Activated CD4-positive, CD25-positive, alpha-beta regulatory T cell treated with anti-CD3 and anti-CD28 coated beads, Interleukin-2, amount 50 U/mL, for 16 hours (primary cell): ENCODE measurements at places on chromosomes 16 and 17.

GRCh38 chr17:34624767-34625383 is 45.5 kb downstream of the TMEM132E start:
- no peak for DNase-seq

- no peak for DNase-seq
Measured at GRCh38 chr16:11056090-11056992, 112.0 kb downstream of the CLEC16A start.

- no peak for DNase-seq
Measured at GRCh38 chr17:80978499-80979497, 12.8 kb upstream of the CHMP6 start.

GRCh38 chr16:12907670-12908233 is 6.4 kb downstream of the SHISA9 start:
- DNase-seq: no peak

DNA sequence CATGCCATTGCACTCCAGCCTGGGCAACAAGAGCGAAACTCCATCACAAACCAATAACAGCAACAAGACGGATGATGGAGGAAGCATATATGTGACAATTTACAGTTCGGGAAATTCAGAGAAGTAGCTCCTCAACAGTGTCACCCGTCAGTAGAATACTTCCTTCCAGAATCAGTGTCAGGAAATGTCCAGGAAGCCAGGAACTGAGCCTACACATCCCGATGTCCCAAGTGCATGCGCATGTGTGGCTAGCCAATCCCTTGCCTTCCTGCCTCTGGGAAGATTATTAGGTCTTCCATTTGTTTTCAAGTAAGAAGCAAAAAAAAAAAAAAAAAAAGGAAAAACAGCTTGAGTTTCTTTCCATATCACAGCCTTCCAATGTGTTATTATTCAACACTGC is 1.4 kb upstream of the PITPNC1 start:
- no peak for DNase-seq

- DNase-seq: no peak
Measured at GRCh38 chr17:14396547-14396946, 95.7 kb downstream of the HS3ST3B1 start.

GRCh38 chr16:2749476-2749875 is 3.0 kb upstream of the SRRM2 start:
- DNase-seq: no peak

- DNase-seq: no peak
Measured at GRCh38 chr17:55760643-55761355, 9.9 kb downstream of the PCTP start.

DNA sequence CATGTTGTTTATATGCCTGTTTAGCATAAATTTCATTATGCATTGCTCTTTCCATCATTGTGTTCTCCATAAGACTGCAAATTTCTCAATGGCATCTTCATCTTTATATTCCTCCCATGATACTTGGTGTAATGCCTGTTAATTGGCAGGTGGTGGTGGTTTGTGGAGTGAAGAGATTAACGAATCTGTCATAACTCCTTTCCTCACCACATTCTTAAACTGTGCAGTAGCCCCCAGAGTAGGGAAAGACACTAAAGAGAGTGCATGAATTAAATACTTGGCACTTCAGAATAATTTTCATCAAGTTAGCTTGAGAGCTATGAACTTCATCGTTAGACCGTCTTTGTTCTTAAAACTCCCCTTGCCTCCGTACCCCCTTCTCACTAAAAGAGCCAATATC is 329.7 kb downstream of the HS3ST3B1 start:
- DNase-seq: no peak

DNA sequence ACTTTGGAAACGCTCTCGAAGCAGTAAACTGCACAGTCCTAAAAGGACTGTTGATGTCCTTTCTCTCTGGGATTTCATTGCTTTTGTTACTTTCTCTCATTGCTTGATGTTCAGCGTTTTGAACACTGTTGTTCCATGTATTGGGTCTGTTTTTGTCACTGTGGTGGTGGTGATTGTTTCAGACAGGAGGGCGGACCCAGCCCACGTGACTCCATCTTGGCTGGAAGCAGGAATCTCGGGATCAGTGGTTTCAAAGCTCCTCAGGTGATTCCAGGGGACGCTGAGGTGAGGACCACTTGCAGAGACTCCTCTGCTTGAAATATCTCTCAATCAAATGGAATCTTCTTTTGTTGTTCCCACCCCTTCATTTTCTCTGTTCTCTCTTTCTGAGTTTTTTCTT is 18.3 kb downstream of the C16orf54 start:
- DNase-seq: no peak

DNA sequence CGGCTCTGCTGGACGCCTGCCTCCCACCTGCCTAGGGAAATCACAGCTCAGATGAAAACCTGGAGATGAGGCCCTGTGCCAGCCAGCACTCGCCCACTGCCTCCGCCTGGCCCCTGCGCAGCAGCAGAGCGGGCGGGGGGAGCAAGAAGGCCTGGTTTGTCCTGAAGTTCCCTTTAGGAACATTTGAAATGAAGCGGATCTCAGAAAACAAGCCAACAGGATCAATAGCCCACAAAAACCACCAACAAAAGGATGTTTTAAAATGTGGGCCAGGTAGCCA is 48.0 kb downstream of the RBFOX3 start:
- no peak for DNase-seq

GRCh38 chr16:54282202-54282927 is 4.2 kb downstream of the IRX3 start:
- no peak for DNase-seq

- DNase-seq: no peak
Measured at GRCh38 chr16:15404792-15405191, 9.2 kb downstream of the MPV17L start.

DNA sequence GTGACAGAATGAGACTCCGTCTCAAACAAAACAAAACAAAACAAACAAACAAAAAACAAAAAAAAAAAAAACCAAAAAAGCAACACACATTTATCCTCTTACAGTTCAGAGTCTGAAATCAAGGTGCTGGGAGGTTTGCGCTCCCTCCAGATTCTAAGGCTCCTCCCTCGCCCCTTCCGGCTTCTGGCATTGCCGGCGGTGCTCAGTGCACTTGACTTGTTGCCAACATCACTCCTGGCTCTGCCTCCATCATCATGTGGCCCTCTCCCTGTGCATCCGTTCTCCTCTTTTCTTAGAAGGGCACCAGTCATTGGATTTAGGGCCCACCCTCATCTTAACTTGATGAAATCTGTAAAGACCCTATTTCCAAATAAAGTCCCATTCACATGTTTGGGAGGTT is 73.8 kb downstream of the RBFOX3 start:
- DNase-seq: no peak

- DNase-seq: no peak
Measured at GRCh38 chr17:12789481-12790248, at the start of gene ARHGAP44. Gene ARHGAP44, plus strand, starts transcription at chr17:12789498. Its CDS starts 341 bp downstream, at chr17:12789839.

DNA sequence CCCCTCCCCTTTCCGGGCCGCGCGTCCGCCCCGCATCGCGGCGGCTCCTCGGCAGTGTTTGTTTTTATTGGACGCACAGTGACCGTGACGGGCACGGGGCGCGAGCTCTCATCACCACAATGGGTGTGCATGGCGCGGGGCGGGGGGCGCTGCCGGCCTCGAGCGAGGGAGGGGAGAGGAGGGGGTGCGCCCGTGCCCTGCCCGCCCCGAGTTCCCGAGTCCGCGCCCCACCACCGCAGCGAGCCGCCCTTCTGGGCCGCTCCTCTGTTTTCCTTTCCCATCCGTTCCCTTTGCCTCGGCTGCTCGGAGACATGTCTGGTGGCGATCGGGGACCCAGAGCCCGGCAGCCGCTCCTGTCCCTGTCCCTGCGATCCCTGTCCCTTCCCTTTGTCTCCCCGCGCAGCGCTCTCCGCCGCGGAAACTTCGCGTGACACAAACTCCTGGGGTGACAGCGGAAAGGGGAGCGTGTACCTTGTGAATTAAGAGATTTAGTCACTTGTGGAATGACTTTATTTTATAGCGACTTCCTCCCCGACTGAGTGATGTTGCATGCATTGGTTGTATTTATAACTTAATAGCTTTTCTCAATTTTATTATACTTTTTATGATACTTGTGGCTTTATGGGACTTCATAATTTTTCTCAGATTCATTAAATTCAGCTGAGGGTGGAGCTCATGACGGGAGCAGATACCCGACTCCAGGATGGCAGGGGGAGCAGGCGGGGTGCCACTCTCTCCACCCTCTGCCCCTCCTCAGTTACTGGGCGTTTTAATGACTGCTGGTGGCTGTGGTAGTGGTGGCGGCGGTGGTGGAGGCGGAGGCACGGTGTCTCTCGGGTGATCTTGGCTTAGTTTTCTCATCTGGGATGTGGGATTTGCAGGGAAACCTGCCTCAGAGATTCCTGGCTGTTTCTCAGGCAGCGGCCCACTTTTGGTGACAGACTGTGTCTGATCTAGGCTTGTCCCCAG is 40.8 kb downstream of the MRM1 start:
- no peak for DNase-seq

DNA sequence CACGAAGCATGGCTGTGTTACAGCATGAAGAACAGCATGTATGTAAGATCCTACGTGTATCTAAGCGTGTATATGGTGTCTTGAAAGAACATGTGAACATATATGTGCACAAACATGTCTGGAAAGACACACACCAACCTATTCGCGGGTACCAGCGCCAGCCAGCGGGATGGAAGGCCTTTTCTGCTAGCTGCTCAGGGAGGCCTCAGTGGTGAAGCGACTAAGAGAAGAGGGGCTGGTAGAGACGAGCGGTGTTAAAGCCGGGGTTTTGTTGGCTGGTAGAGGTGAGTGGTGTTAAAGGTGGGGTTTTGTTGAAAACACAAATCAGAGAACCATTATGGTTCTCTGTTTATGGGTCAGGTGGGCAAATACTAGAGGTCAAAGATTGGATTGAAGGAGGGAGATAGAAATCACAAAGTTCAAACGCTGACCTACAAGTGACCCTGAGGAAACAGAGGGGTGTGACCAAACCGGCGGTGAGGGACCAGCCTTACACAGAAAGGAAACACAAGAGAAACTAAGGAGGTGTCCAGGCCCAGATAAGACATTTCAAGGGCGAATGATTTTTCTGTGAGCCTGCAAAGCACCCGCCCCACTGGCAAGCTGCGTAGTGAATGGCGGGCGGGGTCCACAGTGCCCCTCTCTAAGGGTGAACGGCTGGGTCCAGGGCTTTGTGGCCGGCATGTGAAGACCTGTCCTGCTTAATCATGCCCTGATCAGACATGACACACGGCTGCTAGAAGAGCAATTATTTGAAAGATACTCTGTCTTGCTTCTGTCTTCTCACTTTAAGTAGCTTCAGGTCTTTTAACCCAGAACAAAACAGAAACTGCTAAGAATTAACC is 8.1 kb downstream of the ZCCHC14 start:
- DNase-seq: no peak

GRCh38 chr16:84024854-84025253 is 17.7 kb downstream of the SLC38A8 start:
- no peak for DNase-seq

GRCh38 chr17:9470171-9470570 is 105.4 kb downstream of the STX8 start:
- no peak for DNase-seq

GRCh38 chr16:66251476-66252160 is 114.9 kb upstream of the CDH5 start:
- no peak for DNase-seq

DNA sequence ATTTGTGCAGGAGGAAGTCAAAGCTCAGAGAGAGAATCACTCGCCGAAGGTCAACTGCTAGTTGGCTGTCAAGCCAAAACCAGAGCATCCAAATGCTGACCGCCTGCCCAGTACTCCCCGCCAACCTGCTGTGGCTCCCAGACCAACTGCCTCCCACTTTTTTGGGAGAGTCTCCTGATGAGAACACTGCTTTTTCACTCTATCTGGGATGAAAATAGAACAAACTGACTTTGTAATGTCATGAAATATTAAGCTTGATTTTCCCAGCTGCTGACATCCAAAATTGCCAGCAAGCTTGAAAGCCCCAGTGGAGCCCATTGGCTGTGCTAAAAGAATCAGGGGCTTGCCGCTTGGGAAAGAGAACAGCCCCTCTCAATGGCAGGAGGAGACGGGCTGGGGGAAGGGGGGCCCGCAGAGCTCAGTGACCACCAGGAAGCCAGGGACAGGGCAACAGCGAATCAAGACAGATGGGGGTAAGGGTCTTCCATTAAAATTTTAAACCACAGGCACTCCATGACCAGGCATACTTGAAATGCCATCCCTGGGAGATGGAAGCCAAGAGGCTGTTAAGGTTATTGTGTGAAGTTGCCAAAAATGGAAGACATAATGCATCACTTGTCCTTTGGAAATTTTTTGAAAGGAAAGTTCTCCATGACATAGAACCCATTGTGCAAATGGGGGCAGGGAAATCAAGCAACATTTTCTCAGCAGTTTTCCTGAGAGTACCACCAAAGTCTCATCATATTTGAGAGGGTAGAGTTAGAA is 125.7 kb upstream of the CDH5 start:
- DNase-seq: no peak

DNA sequence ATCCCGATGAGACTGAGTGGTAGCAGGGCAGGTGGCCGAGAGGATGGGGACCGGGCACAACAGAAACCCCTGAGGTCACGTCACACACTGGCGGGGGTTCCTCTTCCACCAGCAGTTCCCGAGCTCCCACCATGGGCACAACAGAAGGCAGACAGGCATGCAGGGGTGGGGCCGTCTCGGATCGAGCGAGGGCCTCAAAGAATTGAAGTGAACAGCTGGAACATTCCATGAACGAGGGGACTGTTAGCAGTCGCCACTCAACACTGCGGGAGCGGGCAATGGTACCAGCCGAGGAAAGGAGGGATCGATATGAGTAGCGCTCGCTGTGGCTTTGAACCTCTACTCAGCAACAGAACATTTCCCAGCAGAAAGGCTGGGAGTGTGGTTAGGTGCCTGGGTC is 5.3 kb downstream of the CEP131 start:
- DNase-seq: no peak

DNA sequence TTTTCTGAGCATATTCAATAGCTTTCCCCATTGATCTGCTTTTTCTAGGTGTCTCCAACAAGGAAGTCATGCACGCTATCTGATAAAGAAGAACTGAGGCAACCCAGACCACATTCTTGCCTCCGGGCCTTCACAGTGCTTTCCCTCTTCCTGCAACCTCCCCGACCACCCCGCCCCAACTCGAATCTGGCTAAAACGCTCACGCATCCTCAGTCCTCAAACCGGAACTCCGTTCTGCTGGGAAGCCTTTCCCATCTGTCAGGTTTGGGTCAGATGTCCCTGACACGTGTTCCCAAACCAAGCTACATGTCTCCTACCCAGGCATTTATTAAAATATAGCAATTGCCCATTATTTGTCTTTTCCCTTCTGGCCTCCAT is 112.7 kb downstream of the VPS53 start:
- DNase-seq: no peak
